ENCODE measurements at places on chromosomes 2 and 18.

DNA sequence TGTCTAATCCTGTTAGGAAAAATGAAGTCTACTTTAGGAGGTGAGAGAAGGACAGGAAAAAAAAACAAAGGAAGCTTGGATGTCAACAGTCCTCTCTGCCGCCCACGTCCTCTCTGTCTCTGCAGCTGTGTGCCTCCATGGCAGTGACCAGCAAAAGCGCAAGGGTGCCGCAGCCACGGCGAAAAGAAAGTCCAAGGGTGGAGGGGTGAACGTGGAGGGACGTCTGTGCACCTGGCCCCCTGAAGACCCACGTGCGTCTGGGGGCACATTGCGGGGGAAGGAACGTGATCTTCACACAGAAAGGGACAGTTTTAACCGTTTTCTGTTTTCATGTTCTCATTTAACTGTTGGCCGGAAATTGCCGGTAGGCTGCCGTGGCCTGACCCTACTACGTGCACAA, 152.7 kb downstream of the MBP start:
- DNase-seq = no peak

DNA sequence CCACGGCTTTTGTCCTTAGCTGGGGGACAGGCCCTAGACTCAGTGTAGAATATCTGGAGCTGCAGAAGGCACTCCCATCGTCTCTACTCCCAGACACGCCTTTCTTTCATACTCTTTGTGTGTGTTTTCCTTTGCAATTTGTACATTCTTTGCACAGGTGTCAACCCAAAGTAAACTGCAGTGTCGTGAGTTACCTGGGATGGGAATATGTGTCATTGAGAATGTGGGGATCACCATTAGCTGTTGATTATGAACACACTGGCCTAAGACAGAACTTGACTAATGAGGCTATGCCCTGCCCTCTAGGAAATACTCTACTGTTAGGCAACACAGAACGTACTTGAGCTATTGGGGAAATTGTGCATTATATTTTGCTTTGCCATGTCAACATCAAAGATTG, 233.3 kb downstream of the SETBP1 start:
- no peak for DNase-seq

DNA sequence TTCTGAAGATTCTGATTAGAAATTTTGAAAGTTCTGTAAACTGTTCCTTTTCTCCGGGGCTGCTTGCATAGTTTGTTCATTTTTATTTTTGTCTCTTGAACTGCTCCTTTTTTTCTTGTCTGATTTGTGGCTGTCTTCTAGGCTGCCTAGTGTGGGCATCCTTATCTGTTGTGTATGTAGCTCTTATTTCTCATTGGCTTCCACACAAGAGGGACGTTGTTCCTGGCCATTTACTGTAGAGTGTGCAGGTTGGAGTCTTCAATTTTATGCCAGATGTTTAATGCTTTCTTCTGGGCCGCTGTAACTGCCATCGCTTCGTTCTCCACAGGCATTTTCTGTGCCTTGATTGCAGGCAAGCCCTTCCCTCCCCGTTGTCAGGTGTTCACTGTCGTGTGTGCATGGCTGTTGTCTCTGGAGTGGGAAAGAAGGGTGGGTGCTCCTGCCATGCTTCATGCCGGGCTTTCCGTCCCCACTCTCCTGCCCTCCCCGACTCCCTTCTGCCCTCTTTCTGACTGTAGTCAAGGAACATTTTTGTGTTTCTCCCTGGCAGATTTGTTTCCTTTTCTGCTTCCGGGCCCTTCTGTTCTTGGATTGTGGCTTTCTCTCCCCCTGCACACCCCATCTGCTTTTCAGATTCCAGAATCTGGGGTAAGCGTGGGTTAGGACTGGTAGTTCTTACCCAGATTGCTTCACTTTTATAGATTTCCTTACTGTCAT, 15.5 kb downstream of the CEP192 start:
- no peak for DNase-seq

GRCh38 chr2:20436716-20437470, 10.0 kb upstream of the RHOB start:
- no peak for DNase-seq

DNA sequence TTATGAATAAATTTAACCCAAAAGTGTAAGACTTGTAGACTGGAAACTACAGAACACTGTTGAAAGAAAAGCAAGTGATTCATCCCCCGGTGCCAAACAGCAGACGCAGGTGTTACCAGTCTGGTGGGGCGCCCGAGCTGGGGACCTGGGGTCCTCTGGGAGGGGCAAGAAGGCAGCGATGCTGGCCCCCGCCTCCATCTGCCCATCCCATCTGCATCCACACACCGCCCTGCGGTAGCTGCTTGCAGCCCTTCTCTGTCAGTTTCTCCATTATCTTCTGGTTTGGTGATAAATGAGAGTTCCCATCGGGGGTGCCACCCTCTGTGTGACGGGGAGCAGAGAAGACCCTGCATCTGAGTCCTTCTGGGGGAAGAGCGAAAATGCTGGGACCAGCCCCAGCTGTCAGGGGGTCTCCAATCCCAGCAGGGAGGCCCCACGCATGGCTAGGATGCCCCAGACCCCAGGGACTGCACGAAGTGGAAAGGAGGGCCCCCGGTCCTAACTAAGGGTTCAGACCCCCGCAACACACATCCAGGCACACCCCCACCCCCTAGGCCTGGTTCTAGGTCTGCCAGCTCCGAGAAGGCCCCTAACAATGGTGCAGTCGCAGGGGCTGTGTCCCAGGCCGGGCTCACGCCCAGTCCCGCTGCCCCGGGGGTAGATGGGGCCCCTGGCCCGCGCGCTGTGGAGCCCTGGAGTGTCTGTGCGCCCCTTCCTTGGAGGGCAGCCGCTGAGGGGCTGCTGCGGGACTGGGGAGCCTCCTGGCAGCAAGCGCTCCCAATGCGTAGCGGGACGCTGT, 686 bp upstream of the RGPD8 start:
- DNase-seq = no peak

- DNase-seq = no peak
These were observed 7.4 kb downstream of the CYRIA start for GRCh38 chr2:16658076-16658739.

- DNase-seq = no peak
These were observed 177.1 kb downstream of the ETAA1 start for GRCh38 chr2:67574230-67574629.

- DNase-seq = no peak
These were observed 325.9 kb upstream of the SLC39A10 start for GRCh38 chr2:195331129-195331528.

GRCh38 chr2:69831354-69831905, 2.0 kb downstream of the GMCL1 start:
- no peak for DNase-seq

DNA sequence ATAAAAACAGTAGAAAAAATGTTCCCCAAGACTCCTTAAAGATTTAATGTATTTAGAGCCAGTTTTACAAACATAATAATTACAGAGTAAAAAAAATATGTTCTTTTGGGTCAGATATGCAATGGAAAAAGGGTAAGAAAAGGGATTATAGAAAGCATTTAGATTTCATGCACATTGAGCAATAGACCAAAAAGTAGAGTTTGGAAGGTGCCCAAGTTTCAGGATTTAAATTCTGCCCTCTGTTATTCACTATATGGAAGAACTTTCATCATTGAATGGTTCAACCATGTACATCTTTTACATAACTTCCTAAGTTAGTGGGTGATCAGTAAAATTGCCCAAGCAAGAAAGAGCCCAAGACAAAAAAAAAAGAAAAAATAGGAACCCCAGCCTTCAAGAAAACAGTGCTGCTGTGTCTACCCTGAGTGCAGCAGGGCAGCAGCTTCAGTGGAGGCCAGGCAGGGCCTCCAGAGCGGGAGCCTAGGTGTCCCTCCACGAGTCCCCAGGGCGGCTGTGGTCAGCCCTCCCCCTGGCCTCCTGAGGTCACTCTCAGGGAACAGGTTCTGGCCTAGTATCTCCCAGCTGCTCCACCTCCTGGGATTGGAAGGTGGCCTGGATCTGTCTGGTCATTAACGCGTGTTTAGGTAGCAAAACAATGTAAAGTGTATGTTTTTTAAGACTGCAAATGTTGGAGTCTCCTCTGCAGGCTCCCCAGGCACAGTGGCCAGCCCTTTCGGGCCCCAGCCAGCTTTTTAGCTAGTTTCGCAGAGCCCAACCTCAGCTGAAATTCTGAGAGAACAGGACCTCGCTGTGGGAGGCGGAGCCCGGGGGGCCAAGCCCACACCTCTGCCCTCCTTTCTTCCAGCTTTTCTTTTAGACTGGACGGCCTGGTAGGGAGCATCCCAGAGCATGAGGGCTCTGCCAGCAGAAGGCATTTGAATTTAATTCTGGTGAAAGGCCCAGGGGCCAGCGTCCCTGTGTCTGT, 77.3 kb downstream of the TEX51 start:
- no peak for DNase-seq

DNA sequence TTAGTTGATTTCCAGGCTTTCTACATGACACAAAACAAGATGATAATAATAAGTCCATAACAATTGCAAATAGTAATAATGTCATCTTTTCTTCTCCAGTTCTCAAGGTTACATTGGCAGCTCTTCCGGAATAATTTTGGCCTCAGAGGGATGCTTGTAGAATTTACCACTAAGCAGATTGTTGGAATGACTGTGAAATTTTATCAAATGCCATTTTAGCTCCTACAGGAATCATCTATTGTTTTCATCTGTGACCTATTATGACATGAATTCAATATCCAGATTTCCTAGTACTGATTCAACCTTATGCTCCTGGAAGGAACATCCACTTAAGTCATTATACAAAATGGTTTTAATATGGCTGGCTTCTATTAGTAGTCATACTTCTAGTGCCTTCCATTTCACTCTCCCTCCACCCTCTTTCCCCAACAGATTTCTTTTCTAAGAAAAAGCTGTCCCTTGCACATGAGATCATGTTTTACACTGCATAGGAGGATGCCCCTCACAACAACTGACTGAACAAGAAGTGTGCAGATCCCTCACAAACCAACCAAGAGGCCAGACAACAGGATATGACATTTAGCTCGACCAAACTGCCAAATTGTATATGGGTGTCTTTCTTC, 200.0 kb downstream of the DNER start:
- no peak for DNase-seq

- no peak for DNase-seq
These were observed 202.6 kb upstream of the SMAD2 start for GRCh38 chr18:48132797-48133655.

- no peak for DNase-seq
These were observed 14.0 kb upstream of the HNMT start for GRCh38 chr2:137950238-137950637.

GRCh38 chr2:39511219-39511604, 74.1 kb upstream of the MAP4K3 start:
- no peak for DNase-seq

GRCh38 chr2:43616967-43617680, 19.9 kb upstream of the PLEKHH2 start:
- no peak for DNase-seq

DNA sequence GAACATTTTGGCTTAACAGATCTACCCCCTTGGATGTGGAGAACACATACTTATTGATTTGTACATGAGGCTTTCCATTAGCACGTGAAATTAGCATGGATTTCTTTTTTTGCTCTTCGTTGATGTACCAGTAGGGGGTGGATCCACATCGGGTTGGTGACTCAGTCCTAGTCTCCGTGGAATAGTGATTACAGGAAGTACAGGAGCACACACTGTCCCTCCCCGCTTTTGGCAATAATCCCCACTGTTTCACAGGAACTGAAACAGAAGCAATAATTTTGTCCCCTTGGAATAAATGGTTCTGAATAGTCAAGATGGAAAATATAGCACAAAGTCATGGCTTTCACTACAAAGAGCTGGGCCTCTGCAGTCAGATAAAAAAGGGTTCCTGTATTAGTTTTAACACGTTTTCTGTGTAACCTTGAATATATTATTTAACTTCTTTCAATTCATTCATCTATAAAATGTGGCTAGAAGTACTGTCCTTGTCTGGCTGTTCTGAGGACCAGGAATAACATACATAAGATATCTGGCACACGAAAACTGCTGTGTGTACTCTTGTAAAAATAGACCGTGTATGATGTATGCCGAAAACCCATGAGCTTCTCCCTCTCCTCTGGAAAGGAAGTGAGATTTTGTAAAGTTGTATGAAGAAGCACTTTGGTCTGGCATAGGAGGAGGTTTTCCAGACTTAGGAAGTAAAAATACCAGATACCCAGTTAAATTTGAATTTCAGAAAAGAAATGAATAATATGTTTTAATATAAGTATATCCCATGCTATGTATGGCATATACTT, 229.2 kb downstream of the GALR1 start:
- DNase-seq = no peak

GRCh38 chr18:12374401-12374800, 2.6 kb downstream of the AFG3L2 start:
- DNase-seq = no peak

- no peak for DNase-seq
These were observed 92.6 kb downstream of the VAPA start for GRCh38 chr18:10006311-10006893.

DNA sequence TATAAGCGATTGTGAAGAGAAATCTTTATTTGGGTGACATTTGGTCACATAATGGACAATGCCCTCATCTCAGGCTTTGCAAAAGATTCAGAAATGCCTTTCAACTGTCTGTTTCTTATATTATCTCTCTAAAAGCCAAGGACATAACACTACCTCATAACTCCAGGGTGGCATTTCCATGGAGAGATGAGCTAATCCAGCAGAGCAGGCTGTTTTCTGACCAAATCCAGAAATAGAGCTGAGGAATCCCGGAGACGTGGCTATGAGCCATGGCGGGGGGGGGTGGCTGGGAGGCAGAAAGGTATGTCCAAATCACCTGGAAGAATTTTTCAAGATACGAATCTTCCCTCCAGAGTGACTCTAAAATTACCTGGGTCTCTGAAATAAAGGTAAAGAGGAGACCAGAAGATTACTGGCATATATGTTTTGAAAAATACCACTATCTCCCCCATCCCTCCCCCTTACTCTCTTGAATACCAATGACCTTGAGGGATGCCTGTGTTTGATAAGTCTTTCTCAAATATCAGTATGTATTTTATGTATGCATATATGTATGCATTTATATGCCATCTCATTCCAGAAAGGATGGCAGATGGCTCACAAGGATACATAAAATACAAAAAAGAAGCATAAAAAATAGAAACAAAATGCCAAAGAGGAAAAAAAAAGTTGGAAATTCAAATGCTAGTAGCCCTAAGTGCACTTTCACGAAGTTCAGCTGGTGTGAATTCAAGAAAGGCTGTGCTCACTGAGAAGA, 296.0 kb upstream of the MGAT5 start:
- no peak for DNase-seq
